ENCODE measurements at places on chromosomes 12 and 14.

DNA sequence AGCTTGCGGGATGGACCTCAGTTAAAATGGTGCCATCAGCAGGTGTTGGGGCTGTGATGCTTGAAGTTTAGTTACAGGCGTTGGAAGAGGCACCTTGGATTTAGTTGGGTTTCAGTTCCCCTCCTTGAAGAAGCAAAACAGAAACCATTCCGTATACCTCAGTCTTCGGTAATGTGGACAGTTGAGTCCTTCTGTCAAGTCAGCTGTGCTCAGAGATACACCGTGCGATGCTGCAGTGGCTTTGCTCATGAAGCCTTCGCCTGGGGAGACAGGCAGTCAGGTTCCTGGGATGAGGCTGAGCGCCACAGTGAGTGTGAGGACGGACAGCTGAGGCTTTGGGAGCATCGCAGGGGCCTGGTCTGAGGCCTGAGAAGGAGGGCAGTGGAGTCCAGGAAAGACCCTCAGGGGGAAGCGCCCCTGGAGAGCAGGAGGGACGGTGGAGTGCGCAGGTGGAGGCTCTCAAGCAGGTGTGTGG, 7.4 kb downstream of the RAN start:
- no peak for DNase-seq

DNA sequence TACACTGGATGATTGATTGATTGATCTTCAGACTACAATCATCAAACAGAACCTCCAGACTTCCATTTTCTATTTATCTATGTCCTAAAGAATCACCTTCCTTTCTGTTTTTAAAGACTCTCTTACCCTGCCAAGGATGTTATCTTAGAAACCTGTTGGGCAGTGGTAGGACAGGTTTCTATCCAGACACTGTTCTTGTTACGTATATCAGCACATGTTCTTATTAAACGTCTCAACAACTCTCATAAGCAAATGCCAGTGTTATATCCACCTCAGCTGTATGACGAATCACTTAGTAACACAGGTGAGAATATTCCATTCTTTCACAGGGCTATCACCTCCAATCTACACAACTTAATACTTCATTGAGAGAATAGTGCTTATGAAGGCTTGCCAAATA, 40.2 kb upstream of the RPL10L start:
- no peak for DNase-seq

GRCh38 chr14:91523972-91524371, 13.9 kb upstream of the PPP4R3A start:
- DNase-seq = no peak

GRCh38 chr12:92482599-92482998, 220.2 kb upstream of the PLEKHG7 start:
- no peak for DNase-seq

DNA sequence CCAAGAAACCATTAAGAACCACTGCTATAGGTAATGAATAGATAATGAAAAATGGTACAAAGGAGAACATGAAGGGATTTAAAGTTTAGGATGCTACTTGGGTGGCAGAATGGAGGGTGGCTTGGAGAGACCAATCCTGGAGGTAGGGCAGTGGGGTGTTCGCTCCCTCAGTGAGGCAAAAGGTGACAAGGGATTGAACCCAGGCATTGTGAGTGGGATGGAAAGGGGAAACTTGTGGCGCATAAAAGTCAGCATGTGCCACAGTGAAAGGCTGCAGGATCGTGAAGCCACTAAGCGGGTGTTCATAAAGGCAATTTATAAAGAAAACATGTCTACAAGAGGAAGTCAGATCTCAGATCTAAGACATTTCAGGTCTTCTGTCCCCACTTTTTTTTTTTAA, 76.7 kb upstream of the SLC38A2 start:
- no peak for DNase-seq

Data from stimulated activated CD8-positive, alpha-beta memory T cell treated with anti-CD3 and anti-CD28 coated beads, Interleukin-2, amount 100 ng/mL, for 1 hour (primary cell).